Osteoblast (primary cell): ENCODE measurements at places on chromosomes 5 and 9.

DNA sequence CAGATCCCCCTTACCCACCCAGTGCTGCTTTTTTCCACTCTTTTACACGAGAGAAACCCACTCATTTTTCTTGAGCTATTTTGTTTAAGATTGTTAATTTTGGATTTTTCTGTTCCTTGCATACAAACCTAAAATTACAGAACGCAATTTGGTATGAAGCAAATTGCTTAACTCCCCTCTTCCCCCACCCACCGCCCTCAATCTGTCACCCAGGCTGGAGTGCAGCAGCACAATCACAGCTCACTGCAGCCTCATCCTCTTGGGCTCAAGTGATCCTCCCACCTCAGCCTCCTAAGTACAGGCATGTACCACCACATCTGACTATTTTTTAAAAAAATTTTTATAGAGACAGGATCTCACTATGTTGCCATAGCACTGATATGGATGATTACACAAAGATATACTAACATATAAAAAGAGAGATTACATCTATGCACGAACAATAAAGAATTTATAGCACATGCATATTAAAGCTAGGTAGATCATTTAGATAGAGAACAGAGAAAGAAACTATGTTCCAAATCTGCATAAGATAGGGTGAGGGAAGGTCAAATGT lies 203.6 kb downstream of the PIK3R1 start:
- H3K36me3 ChIP-seq: no peaks in the 10 kb centered on the region

GRCh38 chr5:130043834-130044233 lies 139.6 kb downstream of the CHSY3 start:
- H3K27ac ChIP-seq: no peak overlapping the region
- H3K4me3 ChIP-seq: no peak overlapping the region
- no peaks in the 10 kb centered on the region for H3K27me3 ChIP-seq
- H3K36me3 ChIP-seq: no peaks in the 10 kb centered on the region
- DNase-seq: no peak

- H3K36me3 ChIP-seq: no peaks in the 10 kb centered on the region
- peaks cover 9% of the 10 kb centered on the region for H3K4me1 ChIP-seq
- H3K4me3 ChIP-seq: peak overlapping the region; percentile 20
- no peak overlapping the region for H3K27ac ChIP-seq
- no peak for DNase-seq
- no peaks in the 10 kb centered on the region for H3K27me3 ChIP-seq
These were observed 34.3 kb upstream of the FSD1L start for GRCh38 chr9:105413525-105413924.

GRCh38 chr9:91825422-91825821 lies 124.6 kb downstream of the ROR2 start:
- peaks cover 34% of the 10 kb centered on the region for H3K27me3 ChIP-seq
- no peaks in the 10 kb centered on the region for H3K36me3 ChIP-seq
- H3K4me1 ChIP-seq: peaks cover 5% of the 10 kb centered on the region
- H3K4me3 ChIP-seq: no peak overlapping the region
- H3K27ac ChIP-seq: no peak overlapping the region
- DNase-seq: no peak

GRCh38 chr9:79889369-79889768 lies 317.6 kb downstream of the TLE4 start:
- DNase-seq: no peak
- H3K4me1 ChIP-seq: no peaks in the 10 kb centered on the region
- H3K27ac ChIP-seq: no peak overlapping the region
- peaks cover 4% of the 10 kb centered on the region for H3K27me3 ChIP-seq
- no peak overlapping the region for H3K4me3 ChIP-seq
- no peaks in the 10 kb centered on the region for H3K36me3 ChIP-seq

DNA sequence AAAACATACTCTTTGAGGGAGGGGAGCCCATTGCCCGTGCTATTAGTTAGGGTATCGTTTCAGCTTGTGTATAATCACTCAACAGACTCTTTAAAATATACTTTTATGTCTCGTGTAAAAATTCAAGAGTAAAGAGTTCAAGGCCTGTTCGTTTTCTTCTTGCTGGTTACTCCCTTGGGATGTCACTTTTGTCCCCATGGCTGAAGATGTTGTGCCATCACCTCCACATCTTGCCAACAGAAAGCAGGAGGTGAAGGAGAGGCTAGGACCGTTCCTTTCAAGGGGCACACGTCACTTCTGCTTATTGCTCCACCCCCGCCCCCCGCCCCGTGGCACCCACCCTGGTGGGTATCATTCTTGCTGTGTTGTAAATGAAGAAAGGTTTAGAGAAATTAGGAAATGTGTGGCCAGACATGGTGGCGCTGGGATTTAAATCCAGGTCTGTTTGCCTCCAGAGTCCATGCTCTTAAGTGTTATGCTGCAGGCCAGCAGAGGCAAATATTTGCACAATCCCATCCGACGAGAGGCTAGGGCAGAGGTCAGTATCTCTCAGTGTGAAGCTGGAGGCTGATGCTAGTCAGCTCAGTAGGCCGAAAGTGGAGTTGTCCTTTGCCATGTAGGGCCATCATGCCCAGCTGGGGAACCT lies 3.0 kb downstream of the MLANA start:
- H3K36me3 ChIP-seq: no peaks in the 10 kb centered on the region
- no peak overlapping the region for H3K4me3 ChIP-seq
- H3K4me1 ChIP-seq: no peaks in the 10 kb centered on the region
- no peak for DNase-seq
- H3K27ac ChIP-seq: no peak overlapping the region

- peaks cover 7% of the 10 kb centered on the region for H3K4me1 ChIP-seq
- no peak overlapping the region for H3K4me3 ChIP-seq
- H3K36me3 ChIP-seq: no peaks in the 10 kb centered on the region
These were observed 128.4 kb upstream of the IER5L start for GRCh38 chr9:129306318-129306973.

DNA sequence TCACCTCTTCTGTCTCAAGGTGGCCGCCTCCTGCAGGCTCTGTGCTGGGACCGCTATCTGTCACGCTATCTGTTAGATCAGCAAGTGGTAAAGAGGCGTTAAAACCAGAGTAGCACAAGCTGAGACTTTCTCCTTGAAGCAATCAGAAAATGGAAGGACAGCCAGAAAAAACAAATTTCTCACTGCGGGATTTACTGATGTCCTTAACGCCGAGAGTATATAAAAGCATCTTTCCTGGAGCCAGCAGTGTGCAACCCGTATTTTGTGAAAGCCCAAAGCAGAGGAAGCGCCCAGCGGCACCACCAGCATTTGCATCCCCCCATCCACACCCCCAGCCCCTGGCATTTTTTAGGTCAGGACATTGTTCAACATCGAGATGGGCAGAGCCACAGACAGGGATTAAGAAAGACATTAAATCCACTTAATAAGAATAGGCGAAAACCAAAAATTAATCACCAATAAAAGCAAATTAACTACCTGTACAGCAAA lies 48.6 kb downstream of the DUSP1 start:
- peak overlapping the region; percentile 33 for H3K4me3 ChIP-seq
- H3K27me3 ChIP-seq: no peaks in the 10 kb centered on the region
- peak; percentile 45 for DNase-seq
- peaks cover 14% of the 10 kb centered on the region for H3K4me1 ChIP-seq
- no peak overlapping the region for H3K27ac ChIP-seq

DNA sequence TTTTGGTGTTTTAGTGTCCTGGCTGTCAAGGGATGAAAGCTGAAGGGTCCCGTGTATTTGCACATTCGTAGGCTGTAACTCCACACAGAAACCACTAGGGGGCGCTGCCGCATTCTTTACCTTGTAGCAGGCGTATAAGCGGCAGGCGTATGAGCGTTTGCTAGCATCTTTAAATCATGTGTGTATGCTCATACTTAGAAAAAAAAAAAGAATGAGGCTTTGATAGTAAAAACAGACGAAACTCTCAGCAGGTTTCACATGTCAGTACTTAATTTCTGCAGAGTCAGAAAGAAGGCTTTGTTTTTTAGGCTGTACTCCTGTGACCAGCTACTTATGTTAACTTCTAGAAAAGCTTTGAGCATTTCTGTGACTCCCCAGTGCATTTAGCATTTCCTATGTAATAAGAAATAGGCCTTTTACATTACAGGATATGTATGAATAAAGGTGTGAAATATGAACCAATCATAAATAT lies 218.8 kb upstream of the ADAMTSL1 start:
- peak overlapping the region; percentile 35 for H3K27ac ChIP-seq
- peak; percentile 84 for DNase-seq
- H3K4me1 ChIP-seq: peaks cover 18% of the 10 kb centered on the region
- no peaks in the 10 kb centered on the region for H3K27me3 ChIP-seq
- no peaks in the 10 kb centered on the region for H3K36me3 ChIP-seq

- peaks cover 29% of the 10 kb centered on the region for H3K4me1 ChIP-seq
- H3K36me3 ChIP-seq: no peaks in the 10 kb centered on the region
- no peaks in the 10 kb centered on the region for H3K27me3 ChIP-seq
- DNase-seq: no peak
- H3K27ac ChIP-seq: no peak overlapping the region
- no peak overlapping the region for H3K4me3 ChIP-seq
These were observed 7.4 kb downstream of the FGF1 start for GRCh38 chr5:142678529-142678928.

DNA sequence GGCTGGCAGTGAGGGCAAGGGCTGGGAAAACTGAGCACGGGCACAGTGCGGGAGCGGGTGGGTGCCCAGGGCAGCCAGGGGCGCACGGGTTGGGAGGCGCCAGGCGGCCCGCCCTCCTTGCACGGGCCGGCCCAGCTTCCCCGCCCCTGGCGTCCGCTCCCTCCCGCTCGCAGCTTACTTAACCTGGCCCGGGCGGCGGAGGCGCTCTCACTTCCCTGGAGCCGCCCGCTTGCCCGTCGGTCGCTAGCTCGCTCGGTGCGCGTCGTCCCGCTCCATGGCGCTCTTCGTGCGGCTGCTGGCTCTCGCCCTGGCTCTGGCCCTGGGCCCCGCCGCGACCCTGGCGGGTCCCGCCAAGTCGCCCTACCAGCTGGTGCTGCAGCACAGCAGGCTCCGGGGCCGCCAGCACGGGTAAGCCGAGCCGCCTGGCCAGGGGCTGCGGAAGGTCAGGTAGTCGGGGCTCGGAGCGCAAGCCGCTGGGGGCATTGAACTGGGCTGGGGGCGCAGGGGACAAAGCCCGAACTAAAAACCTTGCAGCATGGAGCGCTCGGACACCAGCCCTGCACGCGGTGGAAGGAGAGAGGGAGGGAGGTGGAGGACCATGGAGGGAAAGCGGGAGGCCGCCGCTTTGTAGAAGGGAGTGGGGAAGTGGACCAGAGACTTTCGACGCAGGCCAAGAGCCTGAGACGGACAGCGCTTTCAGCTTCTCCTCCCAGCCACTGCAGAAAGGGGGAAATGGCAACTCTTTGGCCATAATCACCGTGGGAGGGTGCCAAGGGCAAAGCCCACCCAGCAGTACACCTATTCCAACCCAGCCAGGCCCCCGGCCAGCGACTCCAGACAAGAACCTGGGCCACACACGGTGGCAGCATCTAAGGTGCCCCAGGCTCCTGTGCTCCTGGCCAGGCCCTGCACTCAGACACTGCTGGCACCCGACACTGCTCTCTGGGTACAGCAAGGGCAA lies at the start of gene TGFBI:
Gene TGFBI, plus strand, starts transcription at position 207 of the 961 bp plus-strand sequence. Its CDS starts 68 bp downstream, at position 275.
- H3K36me3 ChIP-seq: peaks cover 24% of the 10 kb centered on the region
- H3K4me1 ChIP-seq: peaks cover 83% of the 10 kb centered on the region
- peak within 1 kb of the TSS; percentile 95 for H3K27ac ChIP-seq
- DNase-seq: peak; percentile 95
- H3K27me3 ChIP-seq: no peaks in the 10 kb centered on the region

GRCh38 chr9:20623748-20624124 lies 1.4 kb upstream of the MLLT3 start:
- no peaks in the 10 kb centered on the region for H3K27me3 ChIP-seq
- peaks cover 7% of the 10 kb centered on the region for H3K4me1 ChIP-seq
- peak overlapping the region; percentile 81 for H3K4me3 ChIP-seq
- peak overlapping the region; percentile 5 for H3K27ac ChIP-seq
- DNase-seq: no peak

DNA sequence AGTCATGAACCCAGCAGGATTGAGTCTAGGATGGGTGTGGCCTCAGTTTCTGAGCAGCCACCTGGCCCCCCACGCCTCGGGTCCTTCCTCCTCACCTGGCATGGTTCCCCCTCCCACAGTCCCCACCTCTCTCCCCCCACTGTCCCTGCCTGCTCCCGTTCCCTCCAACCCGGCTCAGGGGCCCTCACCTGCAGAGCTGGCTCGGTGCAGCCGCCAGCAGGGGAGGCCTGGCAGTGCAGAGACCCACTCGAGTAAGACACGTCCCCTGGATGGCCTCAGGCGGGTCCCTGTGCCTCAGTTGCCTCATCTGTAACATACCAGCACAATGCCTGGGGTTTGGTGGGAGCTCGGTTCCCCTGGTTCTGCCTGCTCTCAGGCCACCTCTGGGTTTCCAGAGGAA lies 66.2 kb downstream of the NEK6 start:
- no peaks in the 10 kb centered on the region for H3K4me1 ChIP-seq
- H3K36me3 ChIP-seq: peaks cover 94% of the 10 kb centered on the region
- no peak overlapping the region for H3K4me3 ChIP-seq
- no peak for DNase-seq
- H3K27ac ChIP-seq: no peak overlapping the region
- H3K27me3 ChIP-seq: no peaks in the 10 kb centered on the region

DNA sequence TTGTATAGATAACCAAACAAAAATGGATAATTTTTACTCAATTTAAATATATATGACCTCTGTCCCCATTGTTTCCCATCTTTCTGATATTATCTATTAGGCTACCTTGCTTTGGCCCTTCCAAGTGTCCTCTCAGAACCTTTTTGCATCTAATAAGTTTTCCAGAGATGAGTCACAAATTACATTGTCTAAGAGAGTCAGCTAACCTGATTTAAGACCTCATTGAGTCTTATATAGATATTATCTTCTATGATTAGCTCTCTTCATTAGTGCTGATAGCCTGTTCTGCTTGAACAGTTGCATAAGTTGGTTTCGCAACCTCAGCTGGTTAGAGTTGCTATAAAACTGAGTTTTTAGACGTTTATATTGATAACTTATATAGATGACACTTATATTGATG lies 623.1 kb downstream of the LRRC70 start:
- H3K27me3 ChIP-seq: no peaks in the 10 kb centered on the region
- H3K4me1 ChIP-seq: no peaks in the 10 kb centered on the region
- no peak overlapping the region for H3K27ac ChIP-seq

DNA sequence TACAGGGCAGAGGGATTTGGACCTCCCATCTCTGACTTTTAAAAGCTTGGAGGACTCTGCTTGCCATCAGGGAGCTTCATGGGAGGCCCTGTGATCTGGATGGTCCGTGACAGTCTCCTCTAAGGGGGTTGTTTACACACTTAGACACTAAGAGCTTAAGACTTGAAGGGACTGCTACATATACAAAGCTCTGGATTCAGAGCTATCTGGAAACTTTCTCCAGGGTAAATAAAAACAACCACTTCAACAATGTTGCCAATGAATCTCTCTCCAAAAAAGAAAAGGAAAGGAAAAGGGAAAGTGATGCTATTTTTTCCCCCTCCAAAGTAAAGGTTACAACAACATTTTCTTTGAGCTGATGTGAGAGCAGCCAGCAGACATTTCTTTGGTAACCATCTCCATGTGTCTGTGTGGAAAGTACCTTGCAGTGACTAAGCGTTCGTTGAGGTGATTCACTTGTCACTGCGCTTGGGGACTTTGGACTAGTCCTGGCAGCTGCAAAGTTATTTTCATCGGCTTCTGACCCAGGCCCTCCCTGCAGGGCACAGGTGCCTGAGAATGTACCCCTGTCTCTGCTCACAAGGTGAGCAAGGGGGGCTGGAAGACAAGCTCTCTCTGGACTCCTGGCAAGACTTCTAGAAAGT lies 262.1 kb upstream of the KLF4 start:
- peak overlapping the region; percentile 87 for H3K27ac ChIP-seq
- peak; percentile 62 for DNase-seq
- no peaks in the 10 kb centered on the region for H3K36me3 ChIP-seq
- peaks cover 34% of the 10 kb centered on the region for H3K4me1 ChIP-seq
- H3K4me3 ChIP-seq: no peak overlapping the region
- H3K27me3 ChIP-seq: no peaks in the 10 kb centered on the region

GRCh38 chr5:89922161-89922560 lies 487.4 kb downstream of the CETN3 start:
- no peaks in the 10 kb centered on the region for H3K36me3 ChIP-seq
- H3K27ac ChIP-seq: no peak overlapping the region
- DNase-seq: no peak
- H3K4me3 ChIP-seq: no peak overlapping the region
- no peaks in the 10 kb centered on the region for H3K27me3 ChIP-seq
- no peaks in the 10 kb centered on the region for H3K4me1 ChIP-seq
